ENCODE measurements at places on chromosomes 7 and 10.
A peak's percentile ranks its signal among the peaks of the same experiment; 100 is the strongest.

GRCh38 chr10:23433701-23434100, 5.2 kb upstream of the OTUD1 start:
- no peak for DNase-seq

DNA sequence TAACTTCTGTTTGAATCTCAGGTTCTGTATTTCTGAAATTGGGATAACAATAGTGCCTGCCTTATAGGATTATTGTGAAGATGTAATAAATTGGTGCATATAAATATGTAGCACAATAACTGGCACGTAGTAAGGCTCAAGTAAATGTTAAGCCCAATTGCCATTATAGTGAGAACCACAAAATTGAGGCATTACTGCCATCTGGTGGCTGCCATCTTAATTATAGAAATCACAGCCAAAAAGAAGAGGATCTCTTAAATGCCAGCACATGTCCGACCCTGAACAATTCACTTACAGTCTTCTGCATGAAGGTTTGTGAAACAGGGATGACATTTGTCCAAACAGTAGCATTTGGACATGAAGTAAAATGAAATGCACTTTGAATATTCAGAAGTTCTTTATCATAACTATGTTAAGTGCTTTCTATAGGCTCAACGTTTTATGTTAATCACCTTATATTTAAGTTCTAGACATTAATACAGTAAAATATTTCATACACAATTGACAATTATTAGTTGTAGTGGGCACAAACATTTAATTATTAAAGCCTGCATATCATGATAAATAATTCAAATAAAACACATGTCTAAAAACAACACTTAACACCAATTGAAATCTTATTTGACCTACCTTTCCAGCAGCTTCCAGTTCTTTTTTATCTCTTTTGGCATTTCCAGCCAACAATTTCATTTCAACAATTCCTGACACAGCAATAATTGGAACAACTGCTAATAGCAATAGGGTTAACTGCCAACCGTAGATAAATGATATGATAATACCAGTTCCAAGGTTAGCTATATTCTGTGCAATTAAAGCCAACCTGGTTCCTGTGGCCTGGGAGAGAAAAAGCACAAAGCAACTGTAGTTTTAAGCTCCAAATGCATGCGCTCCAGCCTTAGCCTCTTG, 58.5 kb downstream of the ABCB4 start:
- peak; percentile 36 for DNase-seq

DNA sequence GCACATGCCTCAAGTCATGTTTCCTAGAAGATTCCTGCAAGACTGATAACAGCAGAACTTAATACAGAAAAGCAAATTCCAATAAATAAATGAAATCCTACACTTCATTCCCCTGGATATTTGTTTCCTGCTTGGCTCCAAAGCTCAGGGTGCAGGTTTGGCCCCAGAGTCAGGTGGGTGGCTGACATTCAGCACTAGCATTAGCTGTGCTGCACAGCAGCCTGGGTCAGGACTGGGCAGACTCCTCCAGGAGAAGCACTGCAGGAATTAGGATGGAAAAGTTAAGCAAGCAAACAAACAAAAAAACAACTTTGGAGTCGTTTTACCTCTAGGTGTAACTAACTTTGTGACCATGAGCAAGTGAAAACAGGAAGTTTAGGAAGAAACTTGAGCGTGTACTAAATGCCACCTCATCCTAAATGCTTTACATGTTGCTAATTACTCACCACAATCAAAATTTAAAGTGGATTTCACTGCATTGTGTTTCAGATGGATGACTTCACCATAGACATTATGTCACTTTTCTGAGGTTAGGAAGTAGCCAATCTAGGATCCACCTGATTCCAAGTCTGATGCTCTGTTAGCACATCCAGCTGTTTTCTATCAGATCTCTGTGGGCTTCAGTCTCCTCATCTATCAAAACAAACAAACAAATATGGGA, 239.4 kb downstream of the C7orf25 start:
- no peak for DNase-seq

DNA sequence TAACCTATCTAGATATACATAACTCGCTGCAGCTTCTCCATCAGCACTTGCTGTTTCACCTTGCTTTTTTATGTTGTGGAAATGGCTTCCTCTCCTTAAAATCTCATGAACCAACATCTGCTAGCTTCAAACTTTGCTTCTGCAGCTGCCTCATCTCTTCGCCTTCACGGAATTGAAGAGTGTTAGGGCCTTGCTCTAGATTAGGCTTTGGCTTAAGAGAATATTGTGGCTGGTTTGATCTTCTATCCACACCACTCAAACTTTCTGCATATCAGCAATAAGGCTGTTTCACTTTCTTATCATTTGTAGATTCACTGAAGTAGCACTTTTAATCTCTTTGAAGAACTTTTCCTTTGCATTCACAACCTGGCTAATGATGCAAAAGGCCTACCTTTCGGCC, 49.2 kb upstream of the AGR3 start:
- no peak for DNase-seq

DNA sequence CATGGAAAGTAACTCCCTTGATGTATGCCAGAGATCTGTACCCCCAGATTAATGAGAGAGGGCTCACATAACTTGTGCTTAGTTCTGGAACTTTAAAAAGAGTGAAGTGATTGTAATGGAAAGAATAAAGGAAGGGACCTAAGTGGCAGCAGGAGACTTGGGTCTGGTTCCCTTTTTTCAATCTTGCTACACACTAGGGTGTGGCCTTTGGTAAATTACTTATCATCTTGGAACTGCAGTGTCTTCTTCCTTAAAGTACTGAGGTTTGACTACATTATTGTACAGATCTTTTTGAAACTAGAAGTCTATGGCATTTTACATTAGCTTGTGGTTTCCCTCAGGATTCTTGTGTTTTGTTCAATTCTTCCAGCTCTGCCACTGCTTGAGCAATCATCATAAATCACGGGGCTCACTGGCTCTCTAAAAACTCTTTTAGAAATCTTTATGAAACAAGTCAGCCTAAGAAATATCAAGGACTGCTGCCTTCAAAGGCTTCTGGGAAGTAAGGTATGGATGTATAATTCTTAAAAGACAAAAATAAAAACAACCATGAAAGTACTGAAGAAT, 22.5 kb upstream of the CHRM2 start:
- DNase-seq: no peak

GRCh38 chr10:74903491-74903890, 77.1 kb downstream of the KAT6B start:
- no peak for DNase-seq

DNA sequence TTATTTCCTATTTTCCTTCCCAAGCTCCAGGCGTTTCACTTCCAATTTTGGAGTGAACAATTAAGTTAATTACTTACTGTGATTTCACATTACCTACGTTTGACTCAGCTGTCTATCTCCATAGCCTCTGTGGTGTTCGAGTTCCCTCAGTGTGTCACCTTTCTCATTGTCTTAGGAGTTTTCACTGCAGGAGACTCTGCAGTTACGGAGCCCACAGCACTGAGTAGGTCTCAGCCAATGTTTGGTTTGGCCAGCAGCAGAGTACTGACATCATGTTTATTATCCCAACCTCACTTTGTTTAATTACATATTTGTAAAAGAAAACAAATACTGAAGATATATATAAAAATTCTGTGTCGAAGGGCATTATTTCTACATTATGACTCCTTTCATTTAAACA, 1123.9 kb downstream of the CNTNAP2 start:
- no peak for DNase-seq

- no peak for DNase-seq
Measured at GRCh38 chr7:119620769-119621168, 652.2 kb upstream of the KCND2 start.

DNA sequence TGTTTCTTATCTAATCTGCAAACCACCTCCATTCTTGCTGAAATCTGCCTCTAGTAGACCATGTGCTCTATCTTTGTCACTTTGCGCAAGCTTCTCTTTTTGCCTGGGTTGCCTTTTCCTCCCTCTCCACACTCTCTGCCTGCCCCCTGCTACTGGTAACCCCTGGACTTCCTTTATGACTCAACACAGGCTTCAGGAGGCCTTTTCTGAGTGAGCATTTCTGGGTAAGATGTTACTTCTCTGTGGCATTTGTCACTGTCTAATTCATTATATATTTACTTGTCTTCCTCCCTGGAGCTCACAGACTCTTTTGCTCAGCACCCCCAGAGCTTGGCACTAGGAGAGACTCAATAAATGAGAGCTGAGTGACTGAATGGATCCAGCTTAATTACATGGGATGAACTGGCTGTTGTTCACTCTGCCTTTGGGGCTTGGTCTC, 8.4 kb downstream of the GOLGA7B start:
- DNase-seq: no peak

DNA sequence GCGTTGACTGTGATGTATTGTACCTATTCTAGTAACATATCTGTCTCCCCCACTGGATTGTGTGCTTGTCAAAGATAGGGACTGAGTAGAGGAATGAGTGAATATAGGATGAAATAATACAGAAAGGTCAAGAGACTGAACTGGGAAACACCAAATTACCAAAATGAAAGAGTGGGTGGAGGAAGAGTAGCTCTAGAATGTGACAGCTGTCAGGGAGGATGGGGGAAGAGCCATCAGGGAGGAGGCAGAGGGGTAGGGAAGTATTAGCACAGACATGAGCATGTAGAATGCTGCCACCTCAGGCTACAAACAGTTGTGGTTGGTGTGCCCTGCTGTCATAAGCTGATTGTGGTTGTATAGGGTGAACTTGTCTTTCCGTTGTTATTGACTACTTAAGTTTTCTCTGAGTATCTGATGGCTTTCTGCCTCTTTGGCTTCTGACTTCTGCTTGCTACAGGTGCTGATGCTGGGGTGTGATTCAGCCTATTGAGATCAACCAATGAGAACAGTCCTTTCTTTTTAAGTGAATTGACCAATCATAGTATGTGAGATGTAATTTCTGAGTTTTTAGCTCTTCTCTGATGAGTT, 5.6 kb downstream of the CCSER2 start:
- DNase-seq: peak; percentile 62

DNA sequence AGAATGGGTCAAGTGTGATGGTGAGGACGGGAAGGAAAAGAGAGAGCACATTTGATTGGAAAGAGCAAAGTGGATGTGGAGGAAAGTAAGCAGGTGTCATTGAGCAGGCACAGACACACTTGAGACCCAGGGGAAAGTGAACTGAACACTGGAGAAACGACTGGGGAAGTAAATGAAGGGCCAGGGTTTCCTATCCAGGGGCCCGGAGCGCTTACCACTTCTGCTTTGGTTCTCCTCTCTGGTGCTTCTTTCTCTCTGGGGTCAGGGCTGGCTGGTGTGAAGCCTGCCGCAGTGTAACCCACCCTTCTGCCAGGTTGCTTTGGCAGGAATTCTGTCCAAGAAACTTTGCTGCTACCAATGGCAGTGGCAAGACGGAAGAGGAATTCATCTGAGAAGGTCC, 219.3 kb downstream of the SKAP2 start:
- DNase-seq: no peak

Measured in stimulated activated CD4-positive, alpha-beta T cell treated with anti-CD3 and anti-CD28 coated beads, Interleukin-4, amount 100 ng/mL, for 4 hours (primary cell).